ENCODE measurements at places on chromosomes 13 and 19.

- DNase-seq: no peak
Observed at GRCh38 chr13:28001837-28002473, 13.5 kb upstream of the URAD start.

DNA sequence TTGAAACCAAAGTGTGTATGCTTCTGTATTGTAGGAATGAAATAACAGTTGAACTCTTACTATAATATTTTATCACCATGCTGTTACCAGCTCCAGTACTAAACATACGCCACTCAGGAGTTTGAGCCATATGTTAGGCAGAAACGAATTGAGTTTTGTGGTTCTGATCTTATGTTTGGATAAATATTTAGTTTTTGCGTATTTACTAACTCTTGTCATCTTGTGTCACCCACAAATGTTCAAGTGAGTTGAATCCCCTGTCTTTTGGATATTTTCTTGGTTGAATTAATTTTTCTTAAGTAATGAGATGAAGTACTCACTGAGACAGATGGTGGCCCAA, 1.5 kb downstream of the FNDC3A start:
- no peak for DNase-seq

DNA sequence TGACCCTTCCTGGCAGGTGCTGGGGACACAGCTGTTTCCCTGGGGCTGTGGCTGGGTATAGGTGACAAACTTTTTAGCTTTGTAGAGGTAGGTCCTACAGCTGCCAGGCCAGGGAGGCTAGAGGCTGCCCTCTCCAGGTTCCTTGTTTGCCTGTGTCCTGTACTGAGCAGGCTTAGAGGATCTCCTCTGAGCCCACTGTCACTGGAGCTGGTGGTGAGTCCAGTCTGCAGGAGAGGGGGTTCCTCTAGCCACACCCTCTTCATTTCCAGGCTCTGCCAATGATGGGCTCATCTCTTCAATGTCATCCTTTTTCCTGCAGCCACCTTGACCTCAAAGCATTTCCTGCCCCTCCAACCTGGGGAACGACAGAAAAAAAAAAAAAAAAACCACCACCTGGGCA, 12.6 kb upstream of the RAB11B start:
- no peak for DNase-seq

GRCh38 chr19:4066682-4067395, at the start of gene ZBTB7A:
ZBTB7A (minus strand) TSS chr19:4066899; CDS start chr19:4055232, 11,667 bp downstream.
- DNase-seq: no peak

DNA sequence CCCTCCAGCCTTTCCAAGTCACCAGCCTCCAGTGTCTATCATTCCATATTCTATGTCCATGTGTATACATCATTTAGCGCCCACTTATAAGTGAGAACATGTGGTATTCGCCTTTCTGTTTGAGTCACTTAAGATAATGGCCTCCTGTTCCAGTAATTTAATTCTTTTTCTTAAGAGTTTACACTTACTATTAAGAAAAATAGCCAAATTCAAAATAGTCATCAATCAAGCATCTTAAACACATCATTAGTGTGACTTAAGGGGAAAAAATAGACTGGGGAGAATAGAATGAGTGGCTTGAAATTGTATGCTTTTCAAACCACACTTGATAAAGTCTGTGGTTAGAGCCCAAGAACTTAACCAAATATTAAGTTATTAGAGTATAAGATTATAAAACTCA, 248.0 kb downstream of the MAB21L1 start:
- no peak for DNase-seq

GRCh38 chr19:32864318-32865007, 5.1 kb downstream of the SLC7A9 start:
- no peak for DNase-seq

DNA sequence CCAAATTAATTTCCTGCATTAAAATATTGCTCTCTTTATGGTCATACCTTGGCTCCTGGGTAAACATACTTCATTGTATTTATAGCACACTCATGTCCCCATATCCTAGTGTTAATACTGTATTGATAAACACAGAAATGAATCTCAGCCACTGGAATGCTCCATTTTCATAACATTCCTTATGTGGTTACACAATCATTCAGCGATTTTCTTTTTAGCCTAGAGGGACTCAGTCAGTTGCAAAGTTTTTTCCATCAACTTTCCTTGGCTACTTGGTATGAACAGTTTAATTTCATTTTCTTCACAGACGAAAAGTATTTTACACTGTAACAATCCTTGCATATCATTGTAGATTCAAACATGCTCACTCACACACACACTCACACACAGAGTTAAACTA, 471.5 kb downstream of the FGF14 start:
- DNase-seq: no peak

DNA sequence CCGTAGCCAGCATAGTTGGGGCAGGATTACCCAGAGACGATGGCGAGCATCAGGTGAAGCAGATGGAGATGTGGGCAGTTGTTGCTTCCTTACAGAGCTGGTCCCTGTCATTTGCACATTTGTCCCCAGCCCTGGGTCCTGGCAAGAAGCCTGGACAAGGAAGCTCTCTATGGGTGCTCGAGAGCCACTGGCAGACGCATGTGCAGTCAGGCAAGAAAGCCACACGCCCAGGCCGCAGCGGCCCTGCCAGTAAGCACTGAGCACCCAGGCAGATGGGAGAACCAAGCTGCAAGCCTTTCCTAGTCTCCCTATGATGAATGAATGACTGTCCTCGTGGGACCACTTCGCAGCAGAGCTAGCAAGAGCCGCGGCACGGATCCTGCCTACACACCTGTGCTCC, 182.8 kb downstream of the FOXO1 start:
- no peak for DNase-seq

DNA sequence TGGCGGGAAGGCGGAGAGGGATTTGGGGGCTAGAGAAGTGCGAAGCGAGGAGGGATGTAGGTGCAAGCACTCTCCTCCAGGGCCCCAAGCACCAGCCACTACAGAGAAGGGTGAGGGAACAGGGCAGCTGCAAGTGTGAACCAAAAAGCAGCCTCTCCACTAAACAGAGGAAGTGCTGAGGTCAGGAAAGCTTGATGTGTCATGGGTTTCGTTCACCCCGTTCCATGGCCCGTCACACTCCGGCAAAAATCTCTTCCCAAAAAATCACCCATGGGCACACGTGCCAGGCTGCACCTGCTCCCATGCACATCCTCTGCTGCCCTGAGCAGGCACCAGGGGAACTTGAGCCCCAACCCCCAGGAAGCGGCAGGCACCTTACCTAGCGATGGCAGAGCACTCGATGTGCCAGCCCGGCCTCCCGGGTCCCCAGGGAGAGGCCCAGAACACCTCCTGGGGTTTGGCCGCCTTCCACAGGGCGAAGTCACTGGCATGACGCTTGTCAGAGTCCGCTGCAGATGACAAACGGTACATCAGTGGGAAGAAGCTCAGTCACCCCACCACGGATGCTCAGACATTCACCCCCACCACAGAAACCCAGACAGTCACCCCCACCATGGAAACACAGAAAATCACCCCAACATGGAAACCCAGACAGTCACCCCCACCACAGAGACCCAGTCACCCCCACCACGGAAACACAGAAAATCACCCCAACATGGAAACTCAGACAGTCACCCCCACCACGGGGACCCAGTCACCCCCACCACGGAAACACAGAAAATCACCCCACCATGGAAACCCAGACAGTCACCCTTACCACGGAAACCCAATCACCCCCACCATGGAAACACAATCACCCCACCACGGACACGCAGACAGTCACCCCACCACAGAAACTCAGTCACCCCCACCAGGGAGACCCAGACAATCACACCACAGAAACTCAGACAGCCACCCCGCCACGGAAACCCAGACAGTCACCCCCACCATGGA, 29.0 kb downstream of the CARS2 start:
- no peak for DNase-seq

DNA sequence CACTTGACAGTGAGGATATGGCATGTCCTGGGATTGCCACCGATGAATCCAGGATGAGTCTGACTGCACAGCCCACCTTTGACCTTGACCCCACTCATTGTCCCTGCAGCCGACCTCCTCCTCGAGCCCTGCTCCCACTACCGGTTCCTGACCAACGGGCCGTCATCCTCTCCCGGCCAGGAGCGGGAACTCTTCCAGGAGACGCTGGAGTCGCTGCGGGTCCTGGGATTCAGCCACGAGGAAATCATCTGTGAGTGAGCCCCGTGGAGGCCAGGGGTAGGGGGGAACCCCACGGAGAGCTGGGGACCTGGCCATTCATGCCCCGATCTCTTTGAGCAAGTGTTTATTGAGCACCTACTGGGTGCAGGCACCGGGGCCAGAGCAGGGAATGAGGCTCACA, 28.4 kb downstream of the MYH14 start:
- no peak for DNase-seq

DNA sequence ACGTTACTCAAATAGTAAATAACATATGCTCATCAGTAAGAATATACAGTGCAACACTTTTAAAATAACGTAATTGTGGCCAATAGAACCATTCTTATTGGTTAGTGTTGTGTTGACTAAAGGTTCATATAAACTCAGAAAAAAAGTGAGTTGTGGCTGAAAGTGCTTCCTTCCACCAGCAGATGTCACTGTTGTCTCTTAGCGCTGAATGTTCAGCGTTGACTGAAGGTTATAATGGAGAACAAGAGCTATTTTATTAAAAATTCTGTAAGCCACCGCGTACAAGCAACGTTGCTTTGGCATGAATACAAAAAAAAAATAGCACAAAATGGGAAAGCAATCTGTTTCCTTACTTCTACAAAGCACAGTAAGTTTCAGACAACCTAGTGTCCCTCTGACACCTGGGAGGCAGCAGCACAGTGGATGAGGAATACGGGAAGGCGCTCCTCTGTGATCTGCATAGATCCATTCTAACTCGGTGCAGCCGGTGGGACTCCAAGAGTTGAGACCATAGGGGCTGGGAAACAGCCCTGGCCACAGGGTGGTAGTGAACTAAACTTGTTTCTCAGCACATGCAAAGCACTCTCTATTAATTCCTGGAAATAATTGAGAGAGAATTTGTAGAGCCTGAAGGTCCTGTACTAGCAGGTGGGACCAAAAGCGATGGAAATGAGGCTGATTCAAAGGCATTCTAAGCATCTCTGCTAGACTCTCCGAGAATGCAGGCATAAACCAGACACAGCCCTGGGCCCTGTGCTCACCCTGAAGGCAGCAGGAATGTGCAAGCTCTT, 23.9 kb upstream of the OXGR1 start:
- peak; percentile 48 for DNase-seq

DNA sequence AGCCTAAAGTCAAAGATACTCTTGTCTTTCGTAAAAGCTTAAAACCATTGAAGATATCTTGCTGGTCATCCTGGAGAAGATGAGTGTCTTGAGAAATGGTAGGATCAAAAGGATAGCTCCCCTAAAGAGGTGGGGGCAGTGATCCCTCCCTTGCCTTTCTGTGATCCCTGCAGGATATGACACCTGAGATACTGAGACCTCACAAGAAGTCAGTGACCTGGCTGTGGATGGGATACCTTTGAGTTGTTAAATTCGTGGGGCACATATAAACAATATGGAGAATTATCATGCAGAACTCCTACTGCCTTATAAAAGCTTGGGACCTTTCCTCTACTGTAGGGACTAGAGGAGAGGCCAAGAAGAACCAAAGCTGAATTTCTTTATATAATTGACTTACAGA, 21.4 kb downstream of the STOML3 start:
- DNase-seq: no peak

- no peak for DNase-seq
Observed at GRCh38 chr19:13298565-13299481, 148.6 kb downstream of the IER2 start.

DNA sequence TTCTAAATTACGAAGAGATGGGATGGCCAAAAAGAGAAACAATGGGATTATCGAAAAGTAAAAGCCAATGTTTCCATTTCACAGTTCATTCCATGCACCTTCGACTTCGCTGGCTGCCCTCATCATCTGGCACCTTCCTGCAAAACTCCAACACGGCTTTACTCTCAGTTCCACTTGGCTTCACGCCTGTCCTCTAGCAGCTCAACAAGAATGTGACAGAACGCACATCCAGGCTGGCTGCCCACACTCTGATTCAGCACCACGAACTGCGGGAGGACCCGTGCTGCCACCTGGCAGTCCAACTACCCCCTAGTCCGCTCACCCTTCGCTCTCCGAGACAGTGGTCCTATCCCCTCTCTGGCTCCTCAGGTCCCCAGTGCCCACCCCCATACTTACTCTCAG, 11.7 kb downstream of the ATP7B start:
- DNase-seq: no peak

DNA sequence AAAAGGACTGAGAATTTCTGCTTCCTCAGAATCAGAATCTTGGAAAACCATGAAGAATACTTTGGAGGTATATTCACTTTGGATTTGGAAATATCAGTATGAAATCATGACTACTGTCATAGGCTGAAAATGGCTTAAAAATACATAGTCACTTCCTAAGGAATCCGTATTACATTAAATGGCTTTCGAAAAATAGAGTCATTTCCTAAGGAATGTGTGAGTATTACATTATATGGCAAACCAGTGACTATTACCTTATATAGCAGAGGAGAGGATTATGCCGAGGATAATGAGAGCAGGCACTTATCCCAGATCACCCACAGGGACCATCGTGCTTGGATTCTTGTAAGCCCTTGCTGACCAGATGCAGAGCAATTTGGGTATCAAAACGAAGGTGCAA, 1471.8 kb downstream of the EFNB2 start:
- no peak for DNase-seq

- DNase-seq: no peak
Observed at GRCh38 chr13:31943591-31943990, 88.0 kb upstream of the FRY start.

GRCh38 chr19:13160557-13160956, 10.3 kb downstream of the IER2 start:
- no peak for DNase-seq

DNA sequence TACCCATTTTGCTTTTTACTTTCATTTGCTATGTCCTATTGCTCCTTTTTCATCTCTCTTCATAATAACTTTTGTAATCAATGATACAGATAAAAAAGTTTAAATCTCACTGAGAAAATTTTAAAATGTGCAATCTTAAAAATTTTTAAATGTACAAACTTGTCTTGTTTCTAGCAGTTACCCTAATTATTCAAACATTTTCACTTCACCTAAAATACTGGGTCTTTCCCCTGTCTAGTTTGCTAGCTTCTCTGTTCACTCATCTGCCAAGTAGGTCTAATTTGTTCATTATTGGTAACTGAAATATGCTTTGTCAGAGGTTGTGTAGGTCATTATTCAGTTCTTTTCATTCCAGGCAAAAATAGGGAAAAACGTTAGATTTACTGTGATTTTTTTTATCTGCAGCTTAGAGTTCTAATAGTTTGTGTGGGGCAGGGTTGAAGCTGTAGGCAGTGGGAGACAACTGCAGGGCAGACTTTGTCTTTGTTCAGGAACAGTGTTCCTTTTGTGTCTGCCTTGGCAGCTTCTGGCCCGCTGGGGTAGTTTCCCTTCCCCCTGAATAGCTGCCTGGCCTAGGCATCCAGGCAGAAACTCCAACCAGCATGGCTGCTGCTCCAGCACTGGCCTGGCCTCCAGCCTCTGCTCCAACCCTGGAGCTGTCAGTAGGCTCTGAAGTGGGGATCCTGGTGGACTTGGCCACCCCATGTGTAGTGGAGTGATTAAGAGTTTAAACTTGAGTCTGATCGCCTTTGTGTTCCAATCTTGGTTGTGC, 48.5 kb downstream of the WDFY2 start:
- no peak for DNase-seq

GRCh38 chr13:89852570-89852969, 1494.9 kb upstream of the MIR17HG start:
- DNase-seq: no peak
